ENCODE measurements at places on chromosomes 4 and X.

DNA sequence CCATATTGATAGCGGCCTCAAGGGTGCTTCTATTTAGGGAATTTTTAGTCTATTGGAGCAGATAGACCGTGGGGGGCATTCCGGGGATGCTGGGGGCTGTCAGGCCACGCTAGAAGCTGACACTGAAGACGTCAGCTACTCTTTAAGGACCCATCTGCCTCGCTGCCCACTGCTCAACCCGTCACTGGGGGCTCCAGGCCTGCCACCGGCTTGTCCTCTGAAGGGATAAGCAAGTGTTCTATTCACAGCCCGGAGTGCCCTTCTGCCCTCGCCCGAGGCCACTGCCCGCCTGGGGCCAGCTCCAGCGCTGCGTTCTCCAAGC is 679 bp upstream of the MSL3 start:
- DNase-seq = no peak

DNA sequence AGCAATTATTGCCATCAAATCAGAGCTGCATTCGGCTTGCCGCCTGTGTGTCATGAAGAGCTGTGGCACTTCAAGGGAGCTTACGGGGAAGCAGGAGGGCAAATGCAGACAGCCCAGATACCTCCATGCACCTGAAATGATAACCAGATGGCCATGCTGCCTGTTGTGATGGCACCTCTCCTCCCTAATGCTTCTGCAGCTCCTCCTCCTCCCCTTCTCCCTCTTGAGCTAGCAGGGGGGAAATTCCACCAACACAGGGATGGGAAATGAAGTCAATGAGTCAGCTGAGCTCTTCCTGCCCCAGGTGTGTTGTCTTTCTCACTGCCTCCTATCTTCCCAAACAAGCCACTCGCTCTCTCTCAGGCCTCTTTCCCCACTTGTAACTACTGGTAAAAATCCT is 565.0 kb downstream of the BCOR start:
- DNase-seq = no peak

- DNase-seq = no peak
Measured at GRCh38 chrX:40877887-40878286, 142.5 kb upstream of the MED14 start.

GRCh38 chr4:112076919-112077608 is 68.2 kb upstream of the FAM241A start:
- DNase-seq = no peak

DNA sequence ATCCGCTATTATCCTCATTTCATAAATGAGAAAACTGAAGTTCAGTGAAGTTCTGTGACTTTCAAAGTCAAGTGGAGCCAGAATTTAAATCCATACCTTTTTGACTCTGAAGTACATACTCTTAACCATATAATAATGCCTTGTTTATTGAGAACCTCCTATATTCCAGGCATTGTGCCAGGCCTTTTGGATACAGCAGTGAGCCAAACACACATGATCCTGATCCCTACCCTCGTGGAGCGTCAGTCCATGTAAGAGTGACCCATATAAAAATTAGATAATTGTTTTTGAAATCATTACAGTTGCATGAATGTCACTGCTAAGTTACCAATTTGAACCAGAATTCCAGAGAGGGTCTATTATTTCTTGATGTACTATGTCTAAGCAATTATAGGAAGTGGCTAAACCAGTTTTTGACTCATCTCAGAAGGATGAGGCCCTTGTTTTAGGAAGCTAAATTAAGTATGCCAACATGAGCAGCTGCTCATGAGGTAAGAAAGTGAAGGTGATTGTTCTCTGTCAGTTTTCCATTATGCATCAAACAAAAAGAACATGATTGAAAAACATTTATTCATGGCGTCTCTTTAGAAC is 289.5 kb downstream of the GLUD2 start:
- no peak for DNase-seq

GRCh38 chr4:84808332-84808731 is 158.2 kb downstream of the WDFY3 start:
- no peak for DNase-seq

DNA sequence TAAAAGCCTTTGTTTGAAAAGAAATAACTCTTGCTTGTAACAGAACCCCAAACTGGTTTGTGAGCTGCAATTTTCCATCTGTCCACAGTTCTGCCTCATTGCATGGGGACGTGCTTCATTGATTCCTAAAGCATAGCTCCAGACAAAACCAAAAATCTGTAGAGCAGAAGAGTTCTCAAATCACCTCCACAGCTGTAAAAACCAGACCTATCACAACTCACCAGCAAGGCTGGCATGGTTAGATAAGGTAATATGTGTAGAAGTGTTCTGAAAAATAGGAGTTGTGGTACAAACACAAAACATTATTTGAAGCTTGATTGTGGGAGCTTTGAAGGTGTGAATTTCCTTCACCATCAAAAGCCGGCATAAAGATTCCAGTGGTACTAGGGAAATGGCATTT is 12.5 kb upstream of the RAB28 start:
- no peak for DNase-seq

GRCh38 chrX:51824061-51824460 is 69.4 kb upstream of the MAGED1 start:
- no peak for DNase-seq

DNA sequence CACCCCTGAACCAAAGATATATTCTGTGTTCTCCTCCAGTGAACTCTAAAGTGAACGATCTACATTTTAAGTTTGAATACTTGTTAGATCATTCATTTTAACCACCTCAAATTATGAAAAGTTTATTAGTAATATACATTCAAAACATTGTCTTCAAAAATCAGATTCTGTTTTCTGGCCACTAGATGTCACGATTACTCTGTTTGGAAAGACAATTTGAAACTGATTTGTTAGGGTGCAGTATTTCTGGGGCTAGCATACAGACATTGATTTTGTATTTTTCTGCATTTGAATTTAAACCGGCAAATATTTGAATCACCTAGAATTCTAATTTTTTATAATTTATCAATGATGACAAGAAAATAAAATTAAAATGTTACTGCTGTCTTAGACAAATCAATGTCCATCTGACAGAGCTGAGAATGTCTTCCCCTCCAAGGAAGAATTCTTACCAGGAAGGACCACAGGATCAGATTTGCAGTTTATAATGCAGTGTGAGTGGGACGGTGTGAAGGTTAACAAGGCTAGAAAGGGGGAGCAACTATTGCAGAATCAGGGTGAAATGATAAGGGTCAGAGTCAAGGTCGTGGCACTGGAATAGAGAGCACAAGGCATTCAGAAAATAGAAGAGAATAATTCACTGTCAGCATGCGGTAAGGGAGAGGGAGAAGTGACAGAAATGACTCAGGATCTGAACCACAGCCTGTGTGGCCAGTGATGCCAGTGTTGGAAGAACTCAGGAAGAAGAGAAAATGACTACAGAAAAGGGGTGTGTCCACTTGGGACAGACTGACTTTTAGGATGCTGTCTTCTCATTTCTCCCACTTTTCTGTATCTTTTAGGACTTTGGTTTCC is 91.6 kb downstream of the ANXA10 start:
- DNase-seq = no peak

DNA sequence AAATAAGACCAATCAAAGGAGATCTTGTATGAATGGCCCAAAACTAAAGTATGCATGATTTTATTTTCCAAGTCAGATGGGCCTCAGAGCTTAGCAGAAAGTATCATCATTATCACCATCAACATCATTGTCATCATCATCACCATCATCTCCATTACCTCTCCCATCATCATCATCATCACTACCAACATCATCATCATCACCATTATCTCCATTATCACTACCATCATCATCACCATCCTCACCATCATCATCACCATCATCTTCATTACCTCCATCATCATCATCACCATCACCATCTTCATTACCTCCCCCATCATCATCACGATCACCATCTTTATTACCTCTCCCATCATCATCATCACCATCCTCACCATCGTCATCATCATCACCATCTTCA is 363.9 kb downstream of the DHRSX start:
- no peak for DNase-seq

- DNase-seq = no peak
Measured at GRCh38 chrX:110532581-110532931, 173.9 kb downstream of the RTL9 start.

DNA sequence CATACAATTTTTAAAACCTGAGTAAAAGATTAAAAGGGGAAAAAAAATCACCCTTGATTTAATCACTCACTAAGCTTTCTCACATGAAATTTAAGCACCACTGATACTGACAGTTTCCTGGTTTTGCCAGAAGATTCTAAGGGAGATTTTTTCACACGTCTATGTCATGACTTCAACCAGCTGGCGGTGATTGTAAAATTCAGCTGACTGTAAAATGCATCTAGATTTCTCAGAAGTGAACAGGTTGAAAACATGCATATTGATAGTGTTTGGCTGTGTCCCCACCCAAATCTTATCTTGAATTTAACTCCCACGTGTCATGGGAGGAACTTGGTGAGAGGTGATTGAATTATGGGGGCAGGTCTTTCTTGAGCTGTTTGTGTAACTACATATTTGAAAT is 566.8 kb downstream of the PCDH18 start:
- no peak for DNase-seq

DNA sequence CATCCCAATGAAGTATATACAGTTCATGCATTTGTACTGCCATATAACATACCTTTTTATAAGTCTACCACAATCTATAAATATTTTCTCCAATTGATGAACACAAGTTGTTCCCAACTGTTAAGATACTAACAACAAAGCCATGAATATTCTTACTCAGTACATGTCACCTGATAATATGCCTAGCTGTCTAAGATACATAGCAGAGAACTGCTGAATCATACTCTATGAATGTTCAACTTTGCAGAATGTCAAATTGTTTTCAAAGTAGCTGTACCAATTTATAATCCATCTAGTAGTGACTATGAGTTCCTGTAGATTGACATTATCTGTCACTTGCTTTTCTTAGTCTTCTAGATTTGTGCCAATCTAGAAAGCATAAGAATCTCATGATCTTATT is 84.9 kb downstream of the RAB28 start:
- DNase-seq = no peak

DNA sequence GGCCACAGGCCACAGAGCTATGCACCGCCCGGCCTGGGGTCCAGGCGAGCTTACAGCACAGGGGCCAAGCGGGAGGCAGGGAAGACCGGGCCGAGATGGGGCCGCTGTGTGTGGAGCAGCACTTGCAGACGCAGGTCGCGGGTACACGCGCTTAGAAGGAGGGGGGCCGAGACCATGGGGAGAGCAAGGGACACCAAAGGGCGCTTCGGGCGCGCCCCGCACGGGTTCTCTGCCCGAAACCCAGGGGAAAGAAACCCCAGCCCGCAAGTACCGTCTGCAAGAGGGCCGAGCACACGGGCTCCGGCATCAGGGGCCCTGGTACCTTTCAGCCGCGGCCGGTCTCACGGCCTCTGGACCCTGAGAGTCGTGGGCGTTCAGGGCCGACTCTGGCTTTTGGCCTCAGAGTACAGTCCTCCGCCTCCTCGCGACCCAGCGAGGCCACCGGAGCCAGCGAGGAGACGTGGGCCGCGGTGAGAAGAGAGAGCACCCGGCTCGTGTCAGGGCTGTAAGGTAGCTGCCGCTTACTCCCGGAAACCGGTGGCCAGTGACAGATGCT is 342 bp downstream of the EOLA2 start:
- no peak for DNase-seq

- no peak for DNase-seq
Measured at GRCh38 chr4:19944806-19945205, 306.9 kb upstream of the SLIT2 start.

- no peak for DNase-seq
Measured at GRCh38 chrX:153226344-153227185, 47.5 kb downstream of the MAGEA1 start.

- DNase-seq = no peak
Measured at GRCh38 chr4:68182382-68182820, 52.7 kb upstream of the TMPRSS11F start.

DNA sequence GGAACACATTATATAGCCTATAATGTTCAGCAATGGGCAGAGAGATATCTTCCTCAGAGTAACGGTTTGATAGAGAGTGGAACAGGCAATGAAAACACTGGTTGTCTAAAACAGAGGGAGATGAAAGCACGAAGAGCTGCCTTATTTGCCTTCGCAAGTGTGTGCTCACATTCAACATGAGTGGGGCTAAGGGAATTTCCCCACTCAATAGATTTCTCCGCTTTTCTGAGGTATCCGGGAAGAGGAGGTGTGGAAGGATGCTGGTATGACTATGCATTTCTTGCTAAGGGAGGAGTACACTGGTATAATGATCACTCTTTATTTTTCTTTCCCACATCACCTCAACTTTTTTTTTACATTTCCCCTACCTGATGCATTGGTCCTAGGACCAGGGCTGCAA is 7.8 kb upstream of the GPR82 start:
- no peak for DNase-seq

DNA sequence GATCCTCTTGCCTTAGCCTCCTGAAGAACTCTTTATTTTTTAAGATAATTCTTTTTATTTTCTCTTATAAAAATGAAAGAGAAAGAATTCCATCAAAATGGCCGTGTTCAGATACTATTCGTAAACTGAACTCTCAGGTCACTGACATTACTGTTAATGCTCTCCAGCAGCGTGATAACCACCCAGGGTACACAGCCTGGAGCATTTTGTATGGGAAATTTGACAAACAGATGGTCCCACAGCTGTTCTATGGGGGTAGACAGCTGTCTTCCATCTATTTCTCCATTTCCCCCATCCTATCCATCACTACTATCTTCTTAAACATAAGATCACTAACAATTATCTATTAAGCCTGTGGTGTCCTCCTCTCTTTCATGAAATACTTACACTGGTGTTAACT is 47.8 kb downstream of the SYNPO2 start:
- no peak for DNase-seq

- peak; percentile 39 for DNase-seq
Measured at GRCh38 chr4:84582988-84583875, at the start of gene CDS1. Gene CDS1, plus strand, starts transcription at chr4:84583127. Its CDS starts 275 bp downstream, at chr4:84583402.

DNA sequence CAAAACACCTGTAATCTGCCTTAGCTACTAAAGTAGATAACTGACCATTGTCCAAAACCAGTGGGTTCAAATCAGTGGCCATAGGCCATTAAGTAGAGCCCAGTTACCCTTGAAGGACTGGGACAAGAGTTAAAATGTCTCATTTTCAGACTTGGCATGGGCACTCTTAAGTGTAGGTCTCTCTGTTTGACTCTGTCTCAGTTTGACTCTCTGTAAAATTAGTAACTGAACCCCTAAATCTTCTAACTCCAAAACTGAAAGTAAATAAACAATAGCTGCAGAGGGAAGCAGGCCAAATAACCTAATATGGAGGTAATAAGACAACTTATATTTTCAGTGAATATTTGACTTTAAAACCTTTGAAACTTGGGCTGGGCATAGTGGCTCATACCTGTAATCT is 89.1 kb downstream of the SLC16A2 start:
- no peak for DNase-seq

- DNase-seq = no peak
Measured at GRCh38 chr4:137430171-137430570, 102.1 kb downstream of the PCDH18 start.

DNA sequence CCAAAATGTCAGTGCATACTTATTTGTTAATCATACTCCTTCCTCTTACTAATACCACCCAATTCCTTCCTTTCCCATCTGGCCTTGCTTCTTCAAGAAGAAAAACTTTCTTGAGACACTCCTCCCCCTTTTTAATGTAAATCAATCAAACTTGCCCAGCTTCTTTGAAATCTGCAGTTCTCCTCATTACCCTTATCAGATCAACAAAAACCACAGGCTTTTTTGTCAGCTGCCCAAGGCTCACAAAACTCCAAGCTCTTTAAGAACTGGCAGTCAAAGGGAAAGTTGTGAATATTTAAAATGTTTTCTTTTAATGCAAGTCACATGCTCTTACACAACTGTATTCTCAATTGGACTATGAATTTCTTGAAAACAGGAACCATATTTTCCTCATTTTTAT is 11.3 kb upstream of the MYOZ2 start:
- no peak for DNase-seq

GRCh38 chr4:91087743-91088142 is 960.5 kb downstream of the CCSER1 start:
- no peak for DNase-seq

- DNase-seq = no peak
Measured at GRCh38 chr4:88481537-88481936, 24.6 kb downstream of the HERC5 start.

Data from GM19239 (cell line).